ENCODE measurements at places on chromosomes 1 and 21.

DNA sequence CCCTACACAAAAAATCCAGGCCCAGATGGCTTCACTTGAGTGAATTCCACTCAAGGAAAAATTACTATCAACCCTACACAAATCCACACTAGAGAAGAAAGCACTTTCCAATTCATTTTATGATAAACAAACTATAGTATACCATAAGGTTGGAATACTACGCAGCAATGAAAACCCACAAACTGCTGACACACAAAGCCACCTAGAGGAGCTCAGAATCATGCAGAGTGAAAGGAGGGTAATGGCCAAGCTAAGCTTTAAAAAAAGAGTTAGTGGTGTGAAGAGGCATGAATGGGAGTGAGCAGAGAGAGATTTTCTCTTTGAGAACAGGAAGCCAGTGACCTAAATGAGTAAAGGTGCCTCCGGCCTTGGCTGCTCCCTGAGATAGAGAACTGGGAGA is 93.7 kb downstream of the DHRS3 start:
- no peak for DNase-seq

- DNase-seq: no peak
Measured at GRCh38 chr1:193754732-193755427, 568.5 kb upstream of the B3GALT2 start.

- DNase-seq: no peak
Measured at GRCh38 chr1:119387858-119388257, 19.3 kb downstream of the HAO2 start.

- no peak for DNase-seq
Measured at GRCh38 chr1:206419250-206419649, 51.0 kb upstream of the IKBKE start.

DNA sequence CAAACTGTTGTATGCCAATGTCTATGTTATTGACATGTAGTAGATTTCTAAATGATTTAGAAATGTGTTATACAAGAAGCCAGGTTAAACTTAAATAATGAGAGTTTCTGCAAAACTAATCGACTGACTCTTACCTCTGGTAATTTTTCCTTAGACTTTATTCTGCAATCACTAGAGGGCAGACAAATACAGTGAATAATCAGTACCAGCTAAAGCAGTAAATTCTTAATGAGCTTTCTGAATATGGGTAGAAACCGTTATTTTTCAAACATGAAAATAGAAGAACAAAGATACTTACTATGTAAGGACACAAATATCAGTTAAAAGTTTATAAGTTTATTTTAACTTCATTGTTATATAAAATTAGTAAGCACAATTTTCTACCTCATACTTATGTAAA is 97.9 kb upstream of the RGS1 start:
- no peak for DNase-seq
